ENCODE measurements at places on chromosomes 11 and 22.

GRCh38 chr11:3808861-3809623 lies 682 bp downstream of the PGAP2 start:
- DNase-seq = no peak

GRCh38 chr22:50506611-50507420 lies 686 bp downstream of the LMF2 start:
- no peak for DNase-seq

GRCh38 chr11:134331354-134332188 lies at the start of gene GLB1L2:
GLB1L2 (plus strand) TSS chr11:134331988; CDS start chr11:134332062, 74 bp downstream.
- no peak for DNase-seq

- no peak for DNase-seq
Measured at GRCh38 chr11:39683951-39684554, 1775.4 kb downstream of the LRRC4C start.

- no peak for DNase-seq
Measured at GRCh38 chr22:36386351-36386899, 1.3 kb downstream of the MYH9 start.

- peak; percentile 81 for DNase-seq
Measured at GRCh38 chr11:10441652-10442503, 13.2 kb upstream of the AMPD3 start.

GRCh38 chr22:25482868-25483639 lies 81.4 kb upstream of the GRK3 start:
- no peak for DNase-seq

DNA sequence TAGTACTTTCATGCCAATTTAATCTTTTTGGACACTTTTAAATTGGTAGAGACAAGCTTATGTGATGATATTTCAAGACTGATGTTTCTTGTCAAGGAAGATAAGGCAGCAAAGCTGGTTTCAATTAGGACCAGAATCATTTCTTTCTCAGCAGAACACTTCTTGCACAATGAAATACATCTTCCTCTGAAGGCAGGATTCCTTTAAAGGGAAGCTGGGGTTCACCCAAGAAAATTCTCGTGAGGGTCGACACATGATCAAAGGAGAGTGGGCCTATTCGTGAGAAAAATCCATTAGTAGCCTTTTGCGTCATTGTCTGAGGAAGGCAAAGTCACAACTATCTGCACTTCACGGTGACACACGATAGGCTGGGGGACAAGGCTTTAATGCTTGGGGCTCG lies 17.6 kb downstream of the TTC12 start:
- DNase-seq = no peak

DNA sequence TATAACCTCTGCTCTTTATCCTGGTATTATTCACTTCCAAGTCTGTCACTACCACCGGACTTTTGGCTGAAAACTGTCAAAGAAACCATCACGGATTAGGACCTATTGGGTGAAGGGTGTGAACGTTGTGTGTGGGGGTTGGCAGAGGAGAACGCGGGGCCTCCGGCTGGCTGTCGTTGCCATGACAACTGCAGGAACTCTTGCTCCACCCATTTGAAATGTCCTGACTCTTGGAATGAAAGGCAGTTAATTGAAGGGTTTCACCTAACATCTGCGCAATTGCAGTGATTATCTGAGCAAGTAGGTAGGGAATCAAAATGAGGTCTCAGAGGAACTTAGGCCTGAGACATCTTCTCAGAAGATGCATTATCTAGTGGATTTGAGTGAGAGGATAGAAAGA lies 60.9 kb upstream of the CLMP start:
- DNase-seq = no peak
